Fibroblast of pulmonary artery (primary cell): ENCODE measurements at places on chromosomes 6 and 20.
A peak's percentile ranks its signal among the peaks of the same experiment; 100 is the strongest.

DNA sequence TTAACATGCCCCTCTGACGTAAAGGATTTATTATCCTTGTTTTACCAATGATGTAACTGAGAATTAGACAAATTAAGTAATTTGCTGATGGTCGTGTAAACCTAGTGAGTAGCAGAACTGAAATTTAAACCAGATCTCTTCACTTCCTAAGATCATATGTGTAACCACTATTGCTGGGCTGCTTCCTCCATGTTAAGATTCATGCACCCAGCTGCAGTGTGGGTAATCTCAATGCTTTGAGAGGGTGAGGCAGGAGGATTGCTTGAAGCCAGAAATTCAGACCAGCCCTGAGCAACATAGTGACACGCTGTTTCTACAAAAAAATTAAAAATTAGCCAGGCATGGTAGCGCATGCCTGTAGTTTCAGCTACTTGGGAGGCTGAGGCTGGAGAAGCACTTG lies 97.9 kb downstream of the L3MBTL3 start:
- no peak for DNase-seq

GRCh38 chr6:142803032-142803431 lies 141.9 kb downstream of the HIVEP2 start:
- DNase-seq: peak; percentile 36

GRCh38 chr20:33531047-33531877 lies 41.4 kb downstream of the CBFA2T2 start:
- DNase-seq: peak; percentile 33

DNA sequence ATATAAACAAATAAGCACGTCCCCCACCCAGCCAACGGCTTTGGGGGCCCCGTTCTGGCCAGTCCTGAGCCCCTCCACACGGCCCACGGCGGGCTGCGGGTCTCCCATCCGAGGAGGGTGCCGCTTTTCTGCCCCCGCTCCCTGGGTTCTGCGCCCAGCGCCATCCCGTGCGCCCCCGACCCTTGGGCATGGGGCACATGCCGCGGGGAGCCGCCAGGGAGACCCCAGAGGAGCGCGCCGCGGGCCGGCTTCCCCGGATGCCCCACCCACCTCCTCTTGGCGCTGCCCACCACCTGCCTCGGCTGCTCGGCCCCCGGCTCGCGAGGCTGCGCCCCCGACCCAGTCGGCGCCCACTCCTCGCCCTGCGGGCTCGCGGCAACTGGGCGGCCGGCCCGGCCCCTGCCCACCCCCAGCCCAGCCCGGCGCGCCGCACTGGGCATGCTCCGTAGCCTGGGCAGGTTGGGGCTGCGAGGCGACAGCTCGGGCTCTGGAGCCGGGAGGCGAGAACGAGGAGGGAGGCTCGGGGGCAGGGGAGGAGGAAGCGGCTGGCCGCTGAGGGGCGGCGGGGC lies 570 bp upstream of the PLCB4 start:
- no peak for DNase-seq

- no peak for DNase-seq
Observed at GRCh38 chr6:134293659-134294161, 24.2 kb downstream of the SGK1 start.

DNA sequence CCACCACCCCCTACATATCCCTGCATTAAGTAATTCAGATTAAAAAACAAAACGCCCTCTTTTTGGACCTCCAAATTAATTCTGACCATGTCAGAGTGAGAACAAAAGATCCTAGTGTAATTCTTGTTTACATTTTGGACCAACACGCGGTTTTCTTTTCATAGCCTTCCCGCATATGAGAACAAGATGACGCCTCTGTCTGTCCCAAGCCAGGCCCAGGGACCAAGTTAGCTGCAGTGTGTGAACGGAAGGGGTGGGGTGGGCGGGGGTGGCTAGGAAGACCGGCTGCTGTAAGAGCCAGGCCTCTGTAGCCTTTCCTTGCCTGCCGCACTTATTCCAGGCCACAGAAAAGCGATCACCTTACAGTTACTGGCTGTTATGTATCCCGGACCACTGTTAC lies 68.0 kb downstream of the PLCG1 start:
- DNase-seq: no peak

DNA sequence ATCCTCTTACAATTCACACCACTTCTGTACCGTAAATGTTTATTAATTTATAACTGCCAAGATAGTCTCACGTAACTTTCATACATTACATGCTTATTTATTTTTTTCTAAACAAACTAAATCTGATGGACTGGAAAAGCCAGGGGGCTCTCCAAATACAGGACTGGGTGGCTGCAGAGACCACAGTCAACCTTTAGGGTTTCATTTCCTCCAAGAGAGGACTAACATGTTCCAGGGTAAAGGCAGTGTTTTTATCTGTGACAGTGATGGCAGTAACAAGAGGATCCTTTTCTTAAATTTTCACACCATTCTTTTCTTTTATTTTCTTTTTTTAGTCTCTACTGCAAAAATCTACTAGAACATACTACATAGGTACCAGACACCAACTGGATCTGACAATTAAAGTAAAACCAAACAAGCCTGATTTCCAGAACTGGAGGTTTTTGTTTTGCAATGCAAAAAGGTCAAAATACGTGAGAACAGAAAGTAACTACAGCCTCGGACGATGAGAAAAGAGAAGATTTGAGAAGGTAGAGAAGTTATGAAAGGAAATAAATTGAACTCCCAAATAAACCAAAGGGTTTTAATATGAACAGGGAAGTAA lies 1.2 kb downstream of the LMBRD1 start:
- DNase-seq: peak; percentile 8

GRCh38 chr20:19934792-19935491 lies 82.2 kb upstream of the NAA20 start:
- DNase-seq: no peak

DNA sequence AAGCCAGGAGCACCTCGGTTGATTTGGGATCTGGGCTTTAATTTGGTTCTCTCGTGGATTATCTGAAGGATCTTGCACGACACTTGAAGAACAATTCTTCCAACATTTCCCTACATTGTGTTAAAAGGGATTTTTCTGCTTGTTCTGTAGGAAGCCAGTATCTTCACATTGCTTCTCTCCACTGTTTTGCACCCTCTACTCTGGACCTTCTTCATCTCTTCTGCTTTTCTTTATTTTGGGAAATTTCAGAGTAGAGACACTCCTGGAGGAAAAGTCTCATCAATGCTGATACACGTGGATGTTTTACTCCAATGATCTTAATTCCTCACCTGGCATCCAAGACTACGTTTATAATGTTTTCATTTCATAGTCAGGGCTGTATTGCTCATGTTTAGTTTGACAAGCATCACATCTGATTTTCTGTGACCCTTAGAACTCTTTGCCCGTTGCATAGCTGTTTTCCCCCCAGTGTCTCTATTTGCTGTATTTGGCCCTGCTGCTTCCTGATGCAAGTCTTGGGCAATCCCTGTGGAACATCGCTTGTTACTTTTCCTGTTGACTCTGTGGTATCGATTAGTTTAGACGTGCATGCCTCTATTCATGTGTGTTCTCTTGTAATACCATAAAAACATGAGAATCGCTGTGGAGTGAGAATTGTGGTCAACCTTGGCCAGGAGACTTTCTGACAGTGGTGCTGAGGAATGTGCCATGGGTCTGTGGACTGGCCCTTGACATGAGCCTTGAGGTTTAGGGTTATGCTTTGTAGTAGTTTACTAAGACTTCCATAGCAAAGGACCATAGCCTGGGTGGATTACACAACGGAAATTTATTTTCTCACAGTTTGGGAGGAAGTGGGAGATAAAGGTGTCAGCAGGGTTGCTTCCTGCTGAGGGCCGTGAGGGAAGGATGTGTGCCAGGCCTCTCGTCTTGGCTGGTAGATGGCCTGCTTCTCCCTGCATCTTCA lies 12.5 kb downstream of the PLCB1 start:
- DNase-seq: peak; percentile 84
